ENCODE measurements at places on chromosomes 1 and 21. TPM values are rescaled to one million over a fixed set of nuclear protein-coding genes. Genes with fewer than 3 reads are reported as not detected.

- no peaks in the 10 kb centered on the region for H3K36me3 ChIP-seq
- no peak for DNase-seq
- no peak overlapping the region for H3K27ac ChIP-seq
- no peaks in the 10 kb centered on the region for H3K27me3 ChIP-seq
- H3K4me3 ChIP-seq: no peak overlapping the region
Measured at GRCh38 chr1:168480997-168481396, 62.8 kb downstream of the XCL2 start.

- no peak overlapping the region for H3K4me3 ChIP-seq
- no peak for DNase-seq
- peaks cover 31% of the 10 kb centered on the region for H3K4me1 ChIP-seq
- H3K27ac ChIP-seq: no peak overlapping the region
Measured at GRCh38 chr1:119005724-119006405, 17.7 kb upstream of the TBX15 start.

GRCh38 chr1:24286246-24287010 lies 32.7 kb upstream of the GRHL3 start:
- H3K27ac ChIP-seq: no peak overlapping the region
- DNase-seq: no peak
- H3K36me3 ChIP-seq: no peaks in the 10 kb centered on the region

GRCh38 chr1:173062150-173062938 lies 11.6 kb upstream of the TNFSF18 start:
- no peaks in the 10 kb centered on the region for H3K36me3 ChIP-seq
- H3K27me3 ChIP-seq: no peaks in the 10 kb centered on the region
- H3K4me1 ChIP-seq: no peaks in the 10 kb centered on the region
- H3K4me3 ChIP-seq: no peak overlapping the region

DNA sequence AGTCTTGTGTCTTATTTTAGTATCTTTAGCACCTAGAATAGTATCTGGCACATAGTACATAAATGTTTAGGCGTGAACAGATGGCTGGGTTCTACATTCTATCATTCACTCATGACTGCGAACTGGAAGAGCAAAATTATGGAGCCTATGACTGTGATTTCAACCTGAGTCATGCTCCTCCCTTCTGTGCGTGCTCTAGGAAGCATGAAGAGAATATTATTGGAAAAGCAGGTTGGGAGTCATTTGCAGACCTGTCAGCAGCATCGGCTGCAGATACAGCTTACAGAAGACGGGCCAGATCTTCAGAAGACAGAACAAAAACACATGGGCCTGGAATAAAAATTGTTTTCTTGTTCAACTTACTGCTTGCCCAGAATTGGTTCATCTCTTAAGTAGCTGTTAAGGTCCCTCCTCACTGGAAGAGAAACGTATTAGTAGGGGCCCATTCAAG lies 344.0 kb upstream of the USP24 start:
- no peak overlapping the region for H3K4me3 ChIP-seq
- no peak for DNase-seq
- H3K27ac ChIP-seq: no peak overlapping the region

DNA sequence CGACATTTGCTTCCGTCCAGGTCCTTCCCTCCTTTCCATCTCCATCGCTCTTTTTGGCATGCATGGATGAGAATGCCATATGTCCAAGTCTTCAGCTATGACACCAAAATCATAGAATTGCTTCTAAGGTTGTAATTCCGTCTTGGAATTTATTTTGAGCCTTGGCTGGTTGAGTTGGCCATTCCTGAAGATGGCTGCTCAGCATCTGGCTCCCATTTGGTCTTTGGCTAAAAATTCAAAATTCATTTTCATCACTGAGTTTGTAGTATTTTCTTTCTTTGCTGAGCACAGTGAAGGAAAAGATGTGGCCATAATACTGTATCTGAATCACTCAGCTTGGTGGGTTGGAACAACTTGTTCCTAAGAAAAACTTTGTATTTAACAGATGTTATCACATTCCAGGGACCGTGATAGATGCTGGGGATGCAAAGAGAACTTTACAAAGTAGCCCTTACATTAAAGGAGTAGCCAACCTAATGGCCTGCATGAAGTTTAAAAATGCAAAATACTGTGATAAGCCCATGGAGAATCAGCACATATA lies 15.6 kb downstream of the JUN start:
- H3K4me3 ChIP-seq: no peak overlapping the region
- no peak for DNase-seq
- no peaks in the 10 kb centered on the region for H3K36me3 ChIP-seq

DNA sequence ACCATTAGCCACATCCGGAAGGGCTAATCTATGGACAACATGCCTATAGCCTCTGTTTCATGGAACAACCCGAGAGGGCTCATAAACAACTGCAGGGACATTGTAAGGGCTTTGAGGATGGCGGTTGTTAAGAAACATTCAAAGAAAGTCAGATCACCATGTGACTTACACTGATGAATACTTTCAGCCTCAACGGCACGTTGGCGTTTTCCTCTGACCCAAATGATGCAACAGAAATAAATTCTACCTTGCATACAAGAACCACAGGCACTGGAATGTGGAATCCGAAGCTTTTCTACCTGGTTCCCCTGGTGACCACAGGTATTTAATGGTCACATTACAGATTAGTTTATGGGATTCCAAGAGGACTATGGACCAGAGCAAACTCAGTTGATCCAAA lies 107.0 kb downstream of the CLIC6 start:
- peaks cover 4% of the 10 kb centered on the region for H3K4me1 ChIP-seq
- DNase-seq: no peak
- H3K27ac ChIP-seq: no peak overlapping the region
- no peaks in the 10 kb centered on the region for H3K27me3 ChIP-seq
- no peaks in the 10 kb centered on the region for H3K36me3 ChIP-seq

- no peaks in the 10 kb centered on the region for H3K27me3 ChIP-seq
- H3K27ac ChIP-seq: no peak overlapping the region
- H3K4me1 ChIP-seq: no peaks in the 10 kb centered on the region
- no peaks in the 10 kb centered on the region for H3K36me3 ChIP-seq
Measured at GRCh38 chr1:24981631-24982005, 51.5 kb upstream of the RUNX3 start.

GRCh38 chr21:38012672-38013071 lies 96.4 kb upstream of the KCNJ6 start:
- no peak overlapping the region for H3K27ac ChIP-seq
- H3K36me3 ChIP-seq: no peaks in the 10 kb centered on the region
- no peak overlapping the region for H3K4me3 ChIP-seq
- H3K4me1 ChIP-seq: no peaks in the 10 kb centered on the region
- H3K27me3 ChIP-seq: peaks cover 32% of the 10 kb centered on the region

Gene YIPF1
- 24.6 TPM for total RNA-seq

Gene OR6N1
- total RNA-seq: not detected

Gene RGS5
- 55.6 TPM for total RNA-seq

Data from transverse colon (tissue), 4 donors.